Activated naive CD4-positive, alpha-beta T cell treated with anti-CD3 and anti-CD28 coated beads for 36 hours (primary cell): ENCODE measurements at places on chromosomes 16 and 17. TPM values are rescaled to one million over a fixed set of nuclear protein-coding genes. Genes with fewer than 3 reads are reported as not detected.

DNA sequence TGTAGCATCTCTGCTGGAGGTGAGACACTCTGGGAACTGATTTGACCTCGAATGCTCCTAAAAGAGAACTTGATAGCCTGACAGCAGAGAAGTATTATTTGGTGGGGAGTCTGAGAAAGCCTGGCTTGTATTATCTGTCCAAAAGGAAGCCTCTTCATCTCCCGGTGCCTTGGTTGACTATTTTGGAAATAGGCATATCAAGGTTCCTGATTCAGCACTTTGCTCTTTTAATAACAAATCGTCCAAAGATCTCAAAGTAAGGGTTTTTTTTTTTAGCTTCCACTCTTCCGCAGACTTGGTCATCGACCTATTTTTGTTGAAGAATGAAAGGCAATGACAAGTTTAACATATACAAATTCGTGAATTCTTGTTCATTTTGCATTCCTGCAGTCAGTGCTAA lies 14.8 kb downstream of the TMEM186 start:
- no peak overlapping the region for H3K27ac ChIP-seq
- H3K4me3 ChIP-seq: no peak overlapping the region
- H3K27me3 ChIP-seq: no peaks in the 10 kb centered on the region
- no peaks in the 10 kb centered on the region for H3K4me1 ChIP-seq
- H3K36me3 ChIP-seq: peaks cover 2% of the 10 kb centered on the region

DNA sequence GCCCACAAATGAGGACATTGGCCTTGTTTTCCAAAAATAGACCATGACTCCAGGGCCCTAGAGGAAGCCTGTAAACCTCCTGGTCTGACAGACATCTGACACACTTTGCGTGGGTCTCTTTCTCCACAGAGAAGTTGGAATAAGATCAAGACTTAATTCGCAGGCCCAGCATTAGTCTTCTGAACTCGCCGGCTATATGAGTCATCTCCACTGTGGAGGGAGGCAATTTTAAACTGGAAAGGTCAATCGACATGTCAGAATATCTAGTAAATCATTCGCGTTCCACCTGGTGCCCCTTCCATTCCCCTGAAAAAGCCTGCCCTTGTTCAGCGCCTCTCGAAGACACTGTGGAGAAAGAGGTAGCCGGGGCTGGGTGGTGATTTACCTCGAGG lies 140.1 kb downstream of the CLEC16A start:
- DNase-seq: no peak
- peaks cover 43% of the 10 kb centered on the region for H3K4me1 ChIP-seq
- no peak overlapping the region for H3K4me3 ChIP-seq
- H3K27ac ChIP-seq: no peak overlapping the region

GRCh38 chr17:31845291-31845690 lies 13.8 kb downstream of the COPRS start:
- H3K4me3 ChIP-seq: no peak overlapping the region
- no peak for DNase-seq
- no peak overlapping the region for H3K27ac ChIP-seq
- no peaks in the 10 kb centered on the region for H3K36me3 ChIP-seq

DNA sequence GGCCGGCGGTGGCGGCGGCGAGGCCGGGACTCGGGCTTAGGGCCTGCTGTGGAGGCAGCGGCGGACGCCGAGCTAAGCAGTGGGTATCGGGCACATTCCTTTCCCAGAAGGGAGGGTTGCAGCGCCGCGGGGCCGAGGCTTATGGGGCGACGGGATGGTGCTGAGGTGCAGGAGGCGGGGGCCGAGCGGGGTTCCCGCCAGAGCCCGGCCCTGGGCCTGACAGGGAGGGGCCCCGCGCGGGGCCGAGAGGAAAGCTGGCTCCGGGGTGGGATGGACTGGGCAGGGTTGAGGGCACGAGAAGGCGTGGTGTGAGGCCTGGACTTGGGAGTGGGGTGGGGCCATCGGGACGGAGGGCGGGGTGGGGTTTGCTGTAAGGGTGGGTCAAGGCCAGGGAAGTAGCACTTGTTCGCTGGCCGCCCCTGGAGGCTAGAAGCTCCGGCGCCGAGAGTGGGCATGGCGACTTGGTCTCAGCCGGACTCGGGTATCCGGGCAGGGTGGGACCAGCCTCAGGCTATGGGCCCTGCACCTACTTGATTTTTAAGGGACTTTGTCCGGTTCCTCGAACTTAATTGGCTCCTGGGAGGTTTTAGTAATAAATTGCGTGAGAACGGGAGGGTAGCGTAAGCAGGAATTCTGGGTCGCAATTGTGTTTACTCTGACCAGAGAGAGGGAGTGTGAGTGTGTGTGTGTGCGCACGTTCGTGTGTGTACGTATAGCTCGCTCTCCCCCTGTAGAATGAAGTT lies 396 bp downstream of the NFE2L1 start:
- no peaks in the 10 kb centered on the region for H3K27me3 ChIP-seq
- H3K36me3 ChIP-seq: peaks cover 42% of the 10 kb centered on the region
- peaks cover 58% of the 10 kb centered on the region for H3K4me1 ChIP-seq
- peak overlapping the region; percentile 98 for H3K27ac ChIP-seq
- H3K4me3 ChIP-seq: peak overlapping the region; percentile 99

DNA sequence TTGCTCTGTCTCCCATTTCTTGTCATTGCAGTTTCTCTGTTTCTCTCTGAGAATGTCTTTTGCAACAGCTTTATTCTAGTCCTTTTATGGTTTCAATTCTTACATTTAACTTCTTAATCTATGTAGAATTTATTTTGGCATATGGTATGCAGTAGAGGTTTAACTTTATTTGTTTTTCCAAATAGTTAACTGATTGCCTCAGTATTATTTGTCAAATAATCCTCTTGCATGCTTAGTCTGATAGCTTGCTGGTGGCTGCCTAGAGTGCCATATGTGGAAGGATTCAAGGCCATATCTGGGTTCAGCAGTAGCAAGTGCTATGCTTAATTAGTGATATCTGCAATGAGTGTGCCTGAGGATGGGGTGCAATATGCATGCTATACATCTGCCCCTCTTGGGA lies 6.9 kb downstream of the SNTB2 start:
- peaks cover 16% of the 10 kb centered on the region for H3K4me1 ChIP-seq
- no peak overlapping the region for H3K27ac ChIP-seq
- H3K4me3 ChIP-seq: no peak overlapping the region
- DNase-seq: no peak
- no peaks in the 10 kb centered on the region for H3K27me3 ChIP-seq
- no peaks in the 10 kb centered on the region for H3K36me3 ChIP-seq

- DNase-seq: no peak
- H3K36me3 ChIP-seq: no peaks in the 10 kb centered on the region
- no peaks in the 10 kb centered on the region for H3K27me3 ChIP-seq
- H3K4me3 ChIP-seq: no peak overlapping the region
- H3K27ac ChIP-seq: no peak overlapping the region
Measured at GRCh38 chr16:49439050-49439449, 65.4 kb downstream of the C16orf78 start.

DNA sequence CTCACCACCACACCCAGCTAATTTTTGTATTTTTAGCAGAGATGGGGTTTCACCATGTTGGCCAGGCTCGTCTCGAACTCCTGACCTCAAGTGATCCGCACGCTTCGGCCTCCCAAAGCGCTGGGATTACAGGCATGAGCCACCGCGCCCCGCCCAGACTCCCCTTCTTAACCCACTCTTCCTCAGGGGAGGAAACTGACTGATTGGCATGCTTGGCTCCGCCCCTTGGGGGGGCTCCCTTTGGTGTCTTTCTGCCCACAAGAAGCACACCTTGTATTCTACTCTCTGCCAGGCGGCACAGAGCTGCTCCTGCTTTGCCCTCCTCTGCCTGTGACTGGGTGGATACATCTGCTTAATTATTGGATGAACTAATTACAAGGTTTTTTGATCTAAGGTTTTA lies 4.7 kb upstream of the ASGR2 start:
- H3K27ac ChIP-seq: no peak overlapping the region
- no peak for DNase-seq
- no peaks in the 10 kb centered on the region for H3K4me1 ChIP-seq
- H3K27me3 ChIP-seq: peaks cover 15% of the 10 kb centered on the region

DNA sequence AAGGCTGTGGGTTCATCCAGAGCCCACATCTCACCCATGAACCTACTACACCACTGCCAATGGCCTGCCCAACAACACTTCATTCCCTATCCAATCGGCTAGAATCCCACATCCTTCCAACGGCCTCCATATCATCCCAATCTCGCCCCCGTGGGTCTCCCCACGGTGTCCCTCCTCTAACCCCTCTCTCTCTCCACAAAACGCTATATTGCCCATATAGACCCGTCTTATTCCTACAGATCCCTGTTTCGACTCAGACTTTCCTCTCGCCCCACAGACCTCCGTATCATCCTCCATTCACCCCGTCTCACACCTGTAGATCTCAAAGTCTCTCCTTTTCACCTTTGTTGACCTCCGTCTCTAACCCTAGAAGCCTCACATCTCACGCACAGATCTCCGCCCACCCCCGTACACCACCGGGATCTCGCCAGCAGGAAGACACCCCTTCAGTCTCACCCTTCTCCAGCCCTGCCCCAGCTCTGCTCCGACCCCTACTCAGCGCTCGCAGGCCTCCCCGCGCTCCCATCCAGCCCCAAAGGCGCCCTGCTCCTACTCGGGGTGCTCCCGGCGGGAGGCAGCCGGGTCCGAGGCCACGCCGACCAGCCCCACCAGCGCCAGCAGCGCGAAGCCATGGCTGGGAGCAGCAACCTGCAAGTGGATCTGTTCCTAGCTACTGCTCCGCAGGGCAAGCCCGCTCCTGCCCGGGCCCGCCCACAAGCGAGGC lies at the start of gene FDXR:
Gene FDXR (minus strand): TSS at position 682 of the 724 bp plus-strand sequence. CDS start 50 bp downstream, at position 632.
- H3K27me3 ChIP-seq: no peaks in the 10 kb centered on the region
- H3K36me3 ChIP-seq: peaks cover 12% of the 10 kb centered on the region
- peak within 1 kb of the TSS; percentile 91 for H3K27ac ChIP-seq
- peaks cover 27% of the 10 kb centered on the region for H3K4me1 ChIP-seq

DNA sequence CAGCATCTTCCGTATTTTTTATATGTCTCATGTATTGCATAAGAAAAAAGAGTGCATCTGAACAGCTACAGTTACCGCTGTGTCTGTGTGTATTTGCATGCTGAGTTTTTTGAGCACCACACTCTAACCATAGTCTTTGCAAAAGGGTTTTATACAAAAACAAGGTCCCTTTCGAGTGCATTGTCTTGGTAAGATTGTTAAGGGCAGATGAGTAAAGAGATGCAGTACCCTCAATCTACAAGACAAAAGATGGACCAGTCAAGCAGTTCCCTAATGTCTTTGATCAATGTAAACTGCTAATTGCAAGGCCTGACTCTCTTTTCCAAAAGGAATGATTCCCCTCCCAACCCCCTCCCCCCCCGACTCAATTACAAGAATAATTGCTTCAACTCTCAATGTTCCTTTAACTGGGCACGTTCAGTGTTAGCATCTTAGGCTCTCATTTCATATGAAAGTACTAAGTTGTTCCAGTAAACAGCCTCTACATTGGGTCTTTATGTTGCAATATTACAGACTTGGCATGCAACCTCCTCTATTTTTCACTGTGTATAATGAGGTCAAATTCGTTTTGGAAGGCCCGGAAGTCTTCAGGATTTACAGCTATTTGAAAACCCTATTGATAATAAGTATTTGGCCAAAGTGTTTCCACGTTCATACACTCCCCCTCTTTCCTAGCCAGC lies 471.4 kb upstream of the RBFOX1 start:
- no peak overlapping the region for H3K27ac ChIP-seq
- H3K4me3 ChIP-seq: no peak overlapping the region
- H3K4me1 ChIP-seq: no peaks in the 10 kb centered on the region
- no peaks in the 10 kb centered on the region for H3K27me3 ChIP-seq
- no peaks in the 10 kb centered on the region for H3K36me3 ChIP-seq

- no peak overlapping the region for H3K4me3 ChIP-seq
- H3K36me3 ChIP-seq: no peaks in the 10 kb centered on the region
- H3K27ac ChIP-seq: no peak overlapping the region
- DNase-seq: peak; percentile 59
- H3K27me3 ChIP-seq: no peaks in the 10 kb centered on the region
Measured at GRCh38 chr16:87076950-87077749, 240.0 kb downstream of the C16orf95 start.

DNA sequence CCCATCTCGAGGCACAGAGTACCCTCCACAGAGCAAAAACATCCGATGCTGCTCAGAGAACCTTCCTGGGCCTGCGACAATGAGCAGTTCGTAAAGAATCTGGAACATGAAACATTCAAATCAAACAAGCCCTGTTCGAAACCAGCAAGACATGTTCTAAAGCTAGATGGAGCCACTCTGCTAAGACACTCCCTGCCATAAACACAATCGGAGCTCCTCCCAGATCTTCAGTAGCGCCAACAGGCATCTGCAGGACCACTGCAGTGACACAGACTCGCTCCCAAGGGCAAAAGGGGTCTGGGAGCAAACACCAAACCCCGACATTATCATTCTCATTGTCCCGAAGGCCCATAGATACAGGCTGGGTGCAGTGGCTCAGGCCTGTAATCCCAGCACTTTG lies 108.7 kb downstream of the ZFHX3 start:
- no peak for DNase-seq
- no peak overlapping the region for H3K27ac ChIP-seq
- no peaks in the 10 kb centered on the region for H3K4me1 ChIP-seq
- H3K4me3 ChIP-seq: no peak overlapping the region
- H3K36me3 ChIP-seq: no peaks in the 10 kb centered on the region
- no peaks in the 10 kb centered on the region for H3K27me3 ChIP-seq

GRCh38 chr16:22296225-22297113 lies 740 bp upstream of the POLR3E start:
- no peaks in the 10 kb centered on the region for H3K27me3 ChIP-seq
- H3K36me3 ChIP-seq: peaks cover 22% of the 10 kb centered on the region
- H3K27ac ChIP-seq: peak overlapping the region; percentile 94

GRCh38 chr16:67302076-67302475 lies 22.7 kb downstream of the PLEKHG4 start:
- H3K27me3 ChIP-seq: peaks cover 5% of the 10 kb centered on the region
- H3K4me1 ChIP-seq: no peaks in the 10 kb centered on the region
- no peak overlapping the region for H3K27ac ChIP-seq
- H3K36me3 ChIP-seq: no peaks in the 10 kb centered on the region

- H3K27ac ChIP-seq: no peak overlapping the region
- no peak for DNase-seq
- no peaks in the 10 kb centered on the region for H3K4me1 ChIP-seq
- no peaks in the 10 kb centered on the region for H3K27me3 ChIP-seq
Measured at GRCh38 chr16:49454426-49455180, 81.0 kb downstream of the C16orf78 start.

Gene NHERF1
- 77.6 TPM for total RNA-seq

Gene PDILT
- not detected for total RNA-seq

Gene NPIPB8
- not detected for total RNA-seq

Gene LDHD
- total RNA-seq: 0.33 TPM

Gene KRT15
- total RNA-seq: not detected

Gene MYCBPAP
- 5.5 TPM for total RNA-seq

Gene CEP20
- 57.0 TPM for total RNA-seq

Gene OTOA
- not detected for total RNA-seq

Gene FOXN1
- not detected for total RNA-seq

Gene VTN
- not detected for total RNA-seq
